Activated T-cell treated with anti-CD3 and anti-CD28 coated beads, Interleukin-2, amount 50 U/mL, for 48 hours (primary cell): ENCODE measurements at places on chromosomes 7 and 10.

GRCh38 chr10:84456126-84456525, 127.7 kb downstream of the CCSER2 start:
- DNase-seq, result no peak

- DNase-seq, result no peak
These were observed 36.9 kb upstream of the PTF1A start for GRCh38 chr10:23155169-23155568.

DNA sequence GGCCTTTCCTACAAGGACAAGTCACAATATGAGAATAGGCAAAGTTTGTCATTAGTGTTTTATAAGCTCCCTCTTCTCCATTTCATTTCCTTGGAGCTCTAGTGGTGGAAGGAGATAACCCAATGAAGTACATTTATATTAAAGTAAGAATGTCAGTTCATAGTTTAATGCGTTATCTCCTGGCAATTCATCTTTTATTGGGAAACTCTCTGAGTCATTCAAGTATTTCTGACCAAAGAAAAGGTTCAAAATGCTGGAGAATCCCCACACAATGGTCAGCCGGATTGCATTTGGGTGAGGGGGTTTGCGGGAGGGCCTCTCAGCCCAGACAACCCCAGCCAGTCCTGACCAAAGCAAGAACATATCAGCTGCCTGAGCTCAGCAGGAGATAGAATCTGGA, 321.5 kb upstream of the NRP1 start:
- no peak for DNase-seq

GRCh38 chr7:36726806-36727503, 2.7 kb upstream of the AOAH start:
- DNase-seq, result peak; percentile 59

DNA sequence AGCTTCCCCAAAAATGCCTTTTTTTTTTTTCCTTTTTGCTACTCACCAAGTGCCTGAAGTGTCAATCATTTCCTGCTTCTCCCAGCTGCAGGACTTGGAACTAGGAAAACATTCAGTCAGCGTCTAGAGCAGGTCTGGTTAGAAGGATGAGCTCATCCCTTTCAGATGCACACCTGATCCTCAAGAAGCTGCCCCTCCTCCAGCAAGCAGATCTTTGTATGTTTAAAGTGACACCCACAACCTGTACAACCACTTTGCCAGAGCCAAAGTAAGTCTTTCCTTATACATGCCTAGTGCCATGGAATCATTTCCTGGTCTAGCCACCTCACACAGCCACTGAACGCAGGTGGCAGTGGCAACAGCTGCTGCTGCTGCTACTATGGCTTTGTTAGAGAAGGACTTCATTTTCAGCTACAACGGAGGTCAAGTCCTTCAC, 10.4 kb upstream of the USP54 start:
- no peak for DNase-seq

GRCh38 chr7:127879942-127880341, 151.3 kb downstream of the LRRC4 start:
- no peak for DNase-seq

- peak; percentile 41 for DNase-seq
These were observed 34.9 kb upstream of the STEAP1 start for GRCh38 chr7:90119178-90119971.

GRCh38 chr10:69321039-69321715, 42.9 kb downstream of the HK1 start:
- no peak for DNase-seq

DNA sequence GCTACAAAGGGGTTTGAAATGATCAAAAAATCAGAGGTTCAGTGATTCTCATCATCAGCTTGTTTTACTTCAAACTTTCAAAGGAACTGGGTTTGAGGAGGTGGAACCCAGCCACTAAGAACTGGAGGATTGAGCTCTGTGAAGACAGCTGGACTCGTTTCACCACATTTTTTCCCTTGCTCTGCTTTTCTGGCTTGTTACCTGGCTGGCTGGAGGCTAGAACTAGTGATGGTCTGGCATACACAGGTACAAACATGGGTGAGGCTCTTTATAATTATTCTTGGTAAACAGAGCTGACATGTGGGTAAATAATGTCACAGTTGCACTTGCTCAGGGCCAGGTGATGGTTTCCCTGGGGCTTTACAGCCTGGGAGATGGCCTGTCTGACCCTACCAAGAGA, 352.5 kb downstream of the FGFR2 start:
- DNase-seq, result no peak

GRCh38 chr10:102660888-102661657, 16.8 kb downstream of the TRIM8 start:
- DNase-seq, result peak; percentile 85

- DNase-seq, result no peak
These were observed 66.8 kb downstream of the NRP1 start for GRCh38 chr10:33267708-33268107.

DNA sequence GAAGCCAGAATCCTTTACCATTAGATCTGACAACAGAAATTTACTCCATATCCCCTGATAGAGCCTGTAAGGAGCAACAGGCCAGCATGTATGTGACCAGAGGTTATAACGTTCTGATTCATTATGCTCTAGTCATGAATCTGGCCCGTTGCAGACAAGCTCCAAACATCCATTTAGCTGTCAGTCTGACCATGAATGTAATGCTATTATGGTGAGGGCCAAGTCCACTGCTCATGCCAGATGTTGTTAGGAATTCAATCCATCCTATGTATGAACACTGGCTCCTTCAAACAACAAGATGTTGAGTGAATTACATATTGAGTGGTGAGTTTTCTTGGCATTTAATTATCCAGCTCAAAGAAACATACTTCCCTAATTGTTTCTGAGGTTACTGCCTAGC, 610.1 kb upstream of the ANKRD30A start:
- no peak for DNase-seq

GRCh38 chr10:23197416-23197861, 5.3 kb downstream of the PTF1A start:
- no peak for DNase-seq

DNA sequence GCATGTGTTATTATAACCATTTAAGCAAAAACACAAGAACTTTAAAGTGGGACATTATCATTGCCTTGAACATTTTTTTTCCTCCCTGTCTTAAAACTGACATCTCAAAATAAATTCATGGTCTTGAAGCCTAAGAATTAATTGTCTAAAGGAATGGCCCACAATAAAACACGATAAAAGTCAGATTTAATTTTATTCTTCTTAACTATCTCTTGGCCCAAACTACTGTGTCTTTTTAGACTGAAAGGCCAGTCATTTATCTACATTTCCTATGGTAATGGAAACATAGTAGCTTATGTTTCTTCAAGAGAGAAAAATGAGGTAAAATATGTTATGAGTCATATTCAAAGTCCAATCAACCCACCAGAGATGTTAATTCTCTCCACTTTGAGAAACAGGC, 24.4 kb upstream of the ETV1 start:
- DNase-seq, result no peak

DNA sequence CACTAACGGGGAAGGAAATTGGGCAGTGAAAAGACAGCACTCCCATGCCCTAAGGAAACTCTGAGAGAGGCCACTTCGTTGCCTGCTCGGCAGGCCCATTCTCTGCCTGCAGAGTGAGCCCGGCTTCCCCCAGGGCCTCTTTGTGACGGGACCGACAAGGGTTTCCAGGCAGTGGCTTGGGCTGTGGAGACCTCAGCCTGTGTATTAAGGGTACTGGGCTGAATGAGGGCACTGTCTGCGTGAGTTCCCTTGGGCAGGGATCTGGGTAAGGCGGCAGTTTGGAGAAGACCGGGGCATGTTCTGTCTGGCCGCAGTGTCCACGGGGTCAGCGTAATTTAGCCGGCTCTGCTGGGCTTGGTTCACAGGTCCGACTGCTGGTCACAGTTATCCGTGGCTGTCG, 237.2 kb downstream of the MGMT start:
- DNase-seq, result no peak

DNA sequence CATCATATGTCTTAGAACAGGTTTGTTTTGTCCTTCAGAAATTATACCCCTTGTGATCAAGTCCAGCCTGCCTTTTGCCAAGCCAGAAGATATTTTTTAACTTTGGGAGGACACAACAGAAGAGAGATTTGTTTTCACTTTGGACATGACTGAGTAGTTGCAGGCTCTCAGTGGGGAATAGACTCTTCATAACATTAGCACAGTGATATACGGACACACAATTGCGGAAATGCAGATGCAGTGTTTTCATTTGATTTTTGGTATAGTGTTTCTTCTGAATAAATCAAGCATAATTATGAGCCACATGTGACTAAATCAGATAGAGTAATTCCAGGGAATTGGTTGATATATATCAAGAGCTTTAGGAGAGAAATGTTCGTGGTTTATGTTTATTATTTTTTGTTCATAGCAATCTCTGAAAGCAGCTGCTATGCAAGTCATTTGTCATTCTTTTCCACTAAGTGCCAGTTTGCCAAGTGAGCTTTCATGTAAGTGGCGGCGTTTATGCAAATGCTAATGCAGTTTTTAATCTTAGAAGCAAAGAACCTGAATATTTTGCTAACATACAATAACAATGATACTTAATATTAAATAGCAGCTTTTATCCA, 69.6 kb upstream of the HDAC9 start:
- no peak for DNase-seq

DNA sequence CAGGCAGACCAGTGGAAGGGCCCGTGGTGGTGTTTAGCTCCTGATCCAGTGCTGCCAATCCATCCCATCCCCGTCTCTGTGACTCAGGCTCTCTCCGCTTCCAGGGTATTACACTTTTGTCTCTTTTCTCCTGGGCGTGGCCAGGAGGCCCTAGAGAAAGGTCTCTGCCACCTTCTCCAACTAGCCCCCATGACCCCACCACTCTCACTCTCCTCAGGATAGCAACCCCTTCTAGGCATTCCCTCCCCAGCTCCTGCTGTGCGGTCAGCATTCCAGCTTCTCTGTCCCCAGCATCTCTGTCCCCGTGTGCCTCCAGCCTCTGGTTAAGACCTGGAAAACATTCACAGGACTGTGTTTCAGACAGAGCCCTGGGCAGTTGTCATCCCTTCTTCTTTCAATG, 36.2 kb upstream of the R3HCC1L start:
- DNase-seq, result no peak

GRCh38 chr10:110222641-110223297, 15.4 kb downstream of the MXI1 start:
- no peak for DNase-seq

DNA sequence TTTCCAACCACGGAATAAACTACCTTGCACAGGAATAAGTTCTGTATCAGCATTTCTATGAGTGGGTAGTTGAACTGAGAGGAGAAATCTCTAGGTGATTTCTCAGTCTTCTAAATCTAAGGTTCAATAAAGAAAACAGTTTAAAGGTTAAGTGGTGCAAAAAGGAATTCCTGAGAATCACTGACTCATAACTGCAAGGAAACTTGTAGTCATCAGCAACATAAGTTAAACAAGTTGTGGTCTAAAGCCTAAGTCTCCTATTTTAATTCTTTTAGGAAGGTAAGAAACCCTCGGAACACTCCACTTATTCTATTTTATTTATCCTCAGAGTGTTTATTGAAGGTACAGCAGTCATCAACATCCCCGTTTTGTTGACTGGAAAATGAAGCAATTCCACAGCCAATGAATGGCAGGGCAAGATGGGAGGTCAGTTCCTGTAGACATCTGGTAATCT, 92.4 kb upstream of the PIK3CG start:
- DNase-seq, result no peak

- no peak for DNase-seq
These were observed 26.8 kb upstream of the RASGEF1A start for GRCh38 chr10:43293677-43294057.

DNA sequence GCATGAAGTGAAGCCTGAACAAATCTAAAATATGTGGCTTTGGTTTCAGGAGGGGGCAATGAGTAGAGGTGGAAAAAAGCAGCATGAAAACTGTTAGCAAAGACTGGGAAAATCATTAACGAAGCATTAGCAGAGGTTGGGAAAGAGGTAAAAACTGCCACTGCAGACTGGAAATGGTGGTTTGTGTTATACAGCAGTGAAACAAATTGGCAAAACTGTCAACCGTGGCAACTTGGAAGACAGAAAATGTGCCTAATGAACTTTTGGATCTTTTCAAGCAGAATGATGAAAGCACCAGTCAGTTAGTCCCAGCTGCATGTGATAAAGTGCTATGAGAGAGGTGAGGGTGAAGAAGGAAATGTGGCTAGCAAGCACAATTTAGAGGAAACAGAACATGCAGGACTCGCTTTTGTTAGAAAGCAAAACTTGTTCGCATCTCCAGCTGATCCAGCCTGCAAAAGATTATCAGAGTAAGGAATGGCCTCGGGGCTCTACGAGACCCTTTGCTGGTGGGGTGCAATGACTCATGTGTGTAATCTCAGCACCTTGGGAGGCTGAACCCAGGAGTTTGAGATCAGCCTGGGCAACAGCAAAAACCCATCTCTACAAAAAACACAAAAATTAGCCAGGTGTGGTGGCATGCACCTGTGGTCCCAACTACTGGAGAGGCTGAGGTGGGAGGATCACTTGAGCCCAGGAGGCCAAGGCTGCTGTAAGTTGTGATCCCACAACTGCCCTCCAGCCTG, 45.7 kb downstream of the SKIDA1 start:
- DNase-seq, result no peak

DNA sequence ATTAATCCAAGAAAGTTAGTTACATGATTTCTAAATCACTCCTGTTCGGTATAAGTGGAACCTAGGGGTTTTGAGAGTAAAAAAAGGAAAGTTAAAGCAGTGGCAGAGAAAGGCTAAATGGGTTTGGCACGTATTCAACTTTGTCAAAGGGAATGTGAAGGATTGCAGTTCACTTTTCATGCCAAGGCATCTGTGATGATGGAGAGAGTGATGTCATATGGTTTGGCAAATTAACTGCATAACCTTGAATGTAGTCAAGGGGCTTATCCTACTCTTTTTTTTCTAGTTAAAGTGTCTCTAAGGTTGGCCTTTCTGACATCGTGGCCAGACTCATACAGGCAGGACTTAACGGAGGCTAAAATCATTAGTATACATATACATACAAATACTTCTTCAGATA, 277.8 kb downstream of the EXOC4 start:
- DNase-seq, result no peak

DNA sequence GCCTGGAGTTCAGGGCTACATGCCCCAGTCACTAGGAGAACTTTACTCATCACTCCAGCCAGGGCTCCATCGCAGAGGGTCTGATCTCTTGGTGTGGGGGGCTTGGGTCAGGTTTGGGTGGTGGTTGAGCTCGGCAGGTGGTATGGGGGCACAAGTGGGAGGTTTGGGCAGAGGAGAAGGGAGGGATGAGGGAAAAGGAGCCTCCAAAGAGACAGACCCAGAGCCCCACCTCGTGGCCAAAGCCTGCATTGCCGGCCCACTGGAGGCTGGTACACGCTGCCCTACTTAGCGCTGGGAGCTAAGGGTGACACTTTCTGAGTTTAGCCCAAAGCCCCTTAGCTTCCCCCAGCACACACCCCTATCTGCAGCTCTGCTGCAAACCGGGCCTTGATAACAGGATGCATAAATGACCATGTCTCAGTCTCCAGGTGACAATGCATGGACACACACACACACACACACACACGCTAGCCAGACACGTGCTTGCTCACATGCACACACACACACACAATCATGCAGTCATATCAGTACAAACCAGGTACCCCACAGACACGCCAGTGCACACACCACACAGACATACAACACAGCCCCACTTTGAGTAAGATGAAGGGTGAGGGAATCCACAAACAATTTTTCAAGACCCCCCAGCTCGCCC, 14.7 kb downstream of the LZTS2 start:
- peak; percentile 91 for DNase-seq
